ENCODE measurements at places on chromosomes 1 and 21.

DNA sequence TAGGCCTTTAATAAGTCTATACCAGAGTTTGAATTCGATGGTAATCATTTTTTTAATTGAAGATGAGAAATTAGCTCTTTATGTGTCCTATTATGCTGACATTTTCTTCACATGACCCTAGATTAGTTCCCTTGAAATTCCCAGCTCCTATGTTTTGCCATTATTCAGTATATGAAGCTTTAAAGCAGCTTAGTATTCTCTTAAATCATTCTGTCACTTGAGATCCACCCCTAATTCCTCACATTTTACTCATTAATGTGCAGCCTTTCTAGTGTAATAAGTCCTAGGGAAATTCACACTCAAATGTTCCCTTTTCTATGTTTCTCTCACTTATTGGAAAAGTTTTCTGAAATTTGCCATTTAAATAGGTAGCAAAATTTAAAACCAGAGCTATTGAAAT, 704.5 kb upstream of the B3GALT2 start:
- no peak for DNase-seq

GRCh38 chr1:244788493-244789275, 46.8 kb upstream of the COX20 start:
- DNase-seq: no peak

- DNase-seq: no peak
These were observed 2.2 kb downstream of the PALMD start for GRCh38 chr1:99648107-99648506.

DNA sequence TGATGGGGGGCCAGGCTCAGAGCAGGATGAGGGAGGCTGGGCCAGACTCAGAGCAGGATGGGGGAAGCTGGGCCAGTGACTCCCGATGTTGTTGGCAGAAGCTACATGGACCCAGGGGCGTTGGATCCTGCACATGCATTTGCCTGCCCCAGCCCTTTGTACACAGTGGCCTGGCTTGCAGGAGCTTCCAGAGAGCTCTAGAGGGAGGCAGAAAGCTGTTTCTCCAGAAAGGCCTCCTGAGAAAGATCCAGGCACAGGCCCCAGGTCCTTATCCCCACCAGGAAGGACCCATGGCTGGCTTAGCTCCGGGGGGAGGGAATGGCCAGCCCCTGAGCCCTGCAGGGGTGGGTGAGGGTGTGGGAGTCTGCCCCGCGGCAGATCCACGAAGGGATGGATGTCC, 106.6 kb upstream of the ACTRT2 start:
- no peak for DNase-seq

DNA sequence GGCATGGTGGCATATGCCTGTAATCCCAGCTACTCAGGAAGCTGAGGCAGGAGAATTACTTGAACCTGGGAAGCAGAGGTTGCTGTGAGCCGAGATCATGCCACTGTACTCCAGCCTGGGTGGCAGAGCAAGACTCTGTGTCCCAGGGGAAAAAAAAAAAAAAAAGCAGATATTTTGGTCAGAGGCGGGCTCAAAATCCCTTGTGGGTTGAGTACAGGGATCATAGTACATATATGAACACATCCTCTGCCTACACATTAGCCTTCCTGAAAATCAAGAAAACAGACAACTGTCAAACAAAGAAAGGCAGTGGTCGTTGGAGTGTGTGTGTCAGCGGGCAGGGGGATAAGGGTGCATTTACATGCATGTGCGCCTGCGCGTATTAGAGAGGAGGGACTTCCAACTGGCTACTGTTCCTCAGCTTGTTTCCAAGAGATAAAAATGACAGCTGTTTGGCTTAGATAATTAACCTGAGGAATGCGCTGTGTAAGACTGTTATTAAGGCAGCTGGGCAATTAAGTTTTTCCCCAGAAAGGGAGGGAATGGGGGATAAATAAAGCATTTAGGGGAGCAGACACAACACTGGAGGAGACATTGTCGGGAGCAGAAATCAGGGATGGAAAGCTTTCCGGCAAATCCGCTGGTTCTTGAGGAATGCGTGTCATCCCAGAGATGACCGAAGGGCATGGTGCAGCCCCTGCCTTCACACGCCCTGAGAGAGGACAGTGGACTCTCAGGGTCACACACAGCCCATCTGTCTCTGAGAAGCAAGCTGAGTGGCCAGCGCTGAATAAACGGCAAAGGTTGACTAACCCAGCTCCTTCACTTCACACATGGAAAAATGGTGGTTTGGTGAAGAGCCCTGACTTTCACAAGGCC, 6.4 kb downstream of the LAMB3 start:
- no peak for DNase-seq

DNA sequence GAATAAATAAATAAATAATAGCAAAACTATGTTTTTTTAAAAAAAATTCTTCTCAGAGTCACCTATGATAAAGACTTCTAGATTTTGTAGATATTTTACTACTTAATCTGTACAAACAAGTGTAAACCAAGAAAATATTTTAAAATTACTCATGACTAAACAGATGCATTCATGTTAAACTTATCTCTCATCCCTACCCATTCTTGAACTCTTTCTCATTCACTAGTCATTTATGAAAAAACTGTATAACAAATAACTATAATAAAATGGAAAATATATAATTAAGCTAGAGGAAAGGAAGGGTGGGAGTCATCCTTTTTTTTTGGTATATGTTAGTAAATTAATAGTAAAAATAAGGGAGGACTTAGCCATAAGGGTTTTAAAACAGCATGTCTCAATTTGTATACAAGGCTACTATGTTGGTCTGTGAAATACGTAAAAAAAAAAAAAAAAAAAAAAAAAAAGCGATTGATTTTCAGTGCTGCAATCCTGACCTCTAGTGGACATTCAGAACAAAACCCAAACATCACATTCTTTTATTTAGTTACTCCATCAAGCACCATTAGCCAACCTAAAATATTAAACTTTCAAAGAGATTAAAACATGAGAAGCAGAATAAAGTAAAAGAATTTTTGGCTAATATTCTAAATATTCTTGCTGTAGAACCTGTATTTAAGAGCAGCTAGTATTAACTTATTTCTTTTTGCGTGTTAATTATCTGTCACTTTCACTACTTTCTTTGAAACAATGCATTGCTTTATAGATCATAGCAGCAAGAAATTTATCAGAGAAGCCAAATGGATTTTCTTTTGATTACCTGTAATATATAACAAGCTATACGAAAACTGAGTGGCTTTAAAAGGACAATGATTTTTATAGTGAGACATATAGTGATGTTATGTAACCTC, 255.8 kb upstream of the CACYBP start:
- DNase-seq: peak; percentile 5

DNA sequence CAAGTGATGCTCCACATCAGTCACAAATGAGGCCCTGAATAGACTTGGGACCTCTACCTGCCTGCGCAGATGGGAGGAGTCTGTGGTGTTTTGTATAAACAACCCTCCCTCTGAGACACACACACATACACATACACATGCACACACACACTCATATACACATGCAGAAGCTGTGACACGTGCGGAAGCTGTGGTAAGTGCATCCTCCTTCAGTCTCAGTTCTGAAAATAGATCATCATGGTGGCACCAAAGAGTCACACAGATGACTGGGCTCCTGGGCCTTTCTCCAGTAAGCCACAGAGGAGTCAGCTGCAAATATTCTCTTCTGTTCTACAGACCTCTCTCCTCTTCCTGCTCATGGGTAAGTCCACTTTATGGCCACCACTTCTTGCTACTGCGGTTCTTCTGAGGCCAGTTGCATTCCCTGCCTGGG, at the start of gene LY9:
TSS of gene LY9 (plus strand) at position 224 of the 433 bp plus-strand sequence. CDS start at position 238, 14 bp downstream.
- DNase-seq: no peak

DNA sequence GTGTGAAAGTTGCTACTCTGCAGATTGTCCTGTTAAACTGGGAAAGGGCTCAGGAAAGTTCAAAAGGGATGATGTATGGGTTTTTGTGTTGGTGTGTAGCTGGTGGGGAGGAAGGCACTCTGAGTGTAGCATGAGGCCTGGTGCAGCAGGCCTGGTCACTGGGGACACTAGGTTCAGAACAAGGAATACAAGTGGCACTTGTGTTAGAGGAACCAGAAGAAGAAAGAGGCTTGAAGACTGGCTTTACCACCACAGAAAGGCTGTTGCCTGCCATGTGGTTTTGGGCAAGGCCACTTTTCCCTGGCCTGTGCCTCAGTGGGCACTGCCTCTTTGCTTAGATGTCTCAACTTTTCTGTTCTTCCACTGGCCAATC, 122.8 kb downstream of the NOS1AP start:
- DNase-seq: no peak

- DNase-seq: no peak
These were observed 57.6 kb downstream of the OLFML2B start for GRCh38 chr1:161966067-161966466.

GRCh38 chr1:2956576-2956975, 64.7 kb upstream of the ACTRT2 start:
- DNase-seq: no peak

DNA sequence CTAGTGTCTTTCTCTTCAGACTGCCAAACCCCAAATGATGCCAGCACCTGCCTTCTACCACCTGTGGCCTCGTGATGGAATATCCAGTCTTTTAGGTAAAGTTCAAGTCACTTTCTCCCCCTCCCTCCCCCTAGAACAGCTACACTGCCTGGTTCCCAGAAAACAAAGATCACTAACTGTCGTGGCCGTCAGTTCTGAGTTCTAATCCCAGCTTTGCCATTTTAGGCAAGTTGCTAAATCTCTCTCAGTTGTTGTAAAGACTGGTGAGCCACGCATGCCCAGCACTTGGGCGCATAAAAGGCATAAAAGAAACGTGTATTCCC, 648 bp upstream of the TRAPPC3 start:
- no peak for DNase-seq

DNA sequence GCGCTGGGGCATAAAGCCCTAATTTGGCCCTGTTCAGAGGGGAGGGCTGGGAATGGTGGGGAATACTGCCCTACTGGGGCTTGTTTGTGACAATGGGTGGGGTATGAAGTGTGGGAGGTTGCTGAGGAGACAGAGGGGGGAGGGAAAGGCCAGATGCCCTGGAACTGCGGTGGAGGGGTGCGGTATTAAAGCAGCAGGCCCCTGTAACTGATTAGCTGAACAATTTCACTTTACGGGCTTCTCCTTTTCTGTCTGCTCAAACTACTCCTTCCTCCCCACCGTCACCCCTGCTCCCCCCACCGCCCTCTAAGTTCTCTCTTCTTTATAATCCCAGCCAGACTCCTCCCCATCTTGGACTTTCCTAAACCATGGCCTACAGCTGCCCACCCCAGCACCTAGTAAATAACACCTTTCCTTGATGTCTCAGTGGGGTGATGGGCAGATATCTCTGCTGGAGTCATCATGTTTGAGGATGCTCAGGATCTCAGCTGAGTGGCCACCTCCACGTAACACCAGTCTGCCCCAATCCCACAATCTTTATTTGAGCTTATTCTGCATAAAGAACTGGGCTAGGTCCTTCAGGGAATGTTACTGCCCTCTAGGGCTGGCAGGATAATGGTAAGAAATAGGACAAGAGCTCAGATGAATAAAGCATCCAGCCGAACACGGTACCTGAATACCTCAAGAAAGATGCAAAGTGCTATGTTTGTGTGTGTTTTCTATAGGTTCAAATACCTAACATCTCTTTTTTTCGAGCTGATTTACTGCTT, 33.5 kb downstream of the XCL1 start:
- no peak for DNase-seq

- DNase-seq: no peak
These were observed 104.3 kb downstream of the PAPPA2 start for GRCh38 chr1:176567190-176567794.

DNA sequence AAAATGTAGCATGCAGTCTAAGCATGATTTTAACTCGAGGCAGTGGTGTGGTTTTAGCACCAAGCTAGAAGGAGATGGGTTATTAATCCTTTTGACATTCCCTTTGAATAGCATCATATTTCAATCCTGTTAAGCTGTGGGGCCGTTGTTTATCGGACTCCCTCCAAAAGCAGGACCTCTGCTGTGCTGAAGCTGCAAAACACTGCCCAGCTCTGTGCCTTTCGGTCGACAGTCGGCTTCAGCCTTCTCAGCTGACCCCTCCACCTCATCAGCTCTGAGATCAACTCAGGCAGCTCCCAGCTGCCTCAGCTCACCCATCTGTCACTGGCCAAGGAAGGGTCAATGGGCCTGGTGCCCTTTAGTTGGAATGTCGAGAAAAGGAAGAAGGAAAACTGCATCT, 95.5 kb downstream of the KAZN start:
- DNase-seq: no peak

- DNase-seq: no peak
These were observed 31.9 kb downstream of the PDC start for GRCh38 chr1:186429017-186429416.

DNA sequence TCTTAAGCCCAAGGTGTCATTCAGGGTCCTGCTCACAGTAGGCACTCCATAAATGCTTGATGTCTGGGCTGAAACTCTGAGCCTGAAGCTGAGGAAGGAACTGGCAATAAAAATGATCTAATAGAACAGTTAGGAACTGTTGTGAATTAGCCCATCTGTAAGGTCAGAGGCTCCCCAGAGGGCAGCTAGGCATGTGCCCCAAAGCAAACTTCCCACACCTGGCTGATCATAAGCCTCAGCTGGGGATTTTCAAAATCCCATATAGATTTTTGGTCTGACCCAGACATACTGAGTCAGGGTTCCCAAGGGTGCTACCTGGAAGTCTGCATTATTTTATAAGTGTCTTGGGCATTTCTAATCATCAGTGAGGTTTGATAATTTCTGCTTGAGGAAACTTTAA, 309.4 kb upstream of the PROX1 start:
- no peak for DNase-seq

DNA sequence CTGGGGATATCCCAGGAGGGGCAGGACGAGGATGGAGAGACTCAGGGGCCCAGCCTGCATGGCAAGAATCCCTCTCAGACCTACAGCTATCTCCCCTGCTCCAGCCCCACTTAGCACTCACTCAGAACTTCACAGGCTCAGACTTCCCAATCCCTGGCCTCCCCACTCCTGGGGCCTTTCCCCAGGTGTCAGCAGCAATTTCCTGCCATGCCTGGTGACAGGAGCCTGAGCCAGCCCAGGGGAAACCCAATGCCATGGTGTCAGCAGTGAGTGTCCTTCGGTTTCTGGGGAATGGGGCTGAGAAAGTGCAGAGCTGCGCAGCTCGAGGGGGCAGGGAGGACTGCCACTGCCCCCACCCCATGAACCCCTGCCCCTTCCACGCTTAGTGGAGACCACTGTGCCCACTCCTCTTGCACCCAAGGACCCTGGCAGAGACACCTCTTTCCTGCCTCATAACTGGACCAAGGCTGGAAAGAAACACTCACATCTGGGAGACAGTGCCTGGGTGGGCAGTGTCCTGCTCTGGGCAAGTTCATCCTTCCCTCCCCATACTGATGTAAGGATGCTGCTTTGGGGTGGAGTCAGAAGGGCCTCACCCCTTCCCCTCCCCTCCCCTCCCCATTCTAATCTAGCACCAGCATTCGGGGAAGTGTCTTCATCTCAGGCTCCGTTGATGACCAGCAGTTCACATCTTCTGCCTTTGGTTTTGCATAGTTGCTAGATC, 17.1 kb upstream of the UBL4B start:
- no peak for DNase-seq

GRCh38 chr1:103333141-103333540, 192.4 kb upstream of the RNPC3 start:
- DNase-seq: no peak

GRCh38 chr1:71755441-71755840, 526.9 kb downstream of the NEGR1 start:
- DNase-seq: no peak

GRCh38 chr1:101081496-101082488, 56.2 kb upstream of the DPH5 start:
- DNase-seq: no peak

All from HS-27A (cell line).